NCI-H69 (cell line): ENCODE measurements at places on chromosomes 1 and 21.

DNA sequence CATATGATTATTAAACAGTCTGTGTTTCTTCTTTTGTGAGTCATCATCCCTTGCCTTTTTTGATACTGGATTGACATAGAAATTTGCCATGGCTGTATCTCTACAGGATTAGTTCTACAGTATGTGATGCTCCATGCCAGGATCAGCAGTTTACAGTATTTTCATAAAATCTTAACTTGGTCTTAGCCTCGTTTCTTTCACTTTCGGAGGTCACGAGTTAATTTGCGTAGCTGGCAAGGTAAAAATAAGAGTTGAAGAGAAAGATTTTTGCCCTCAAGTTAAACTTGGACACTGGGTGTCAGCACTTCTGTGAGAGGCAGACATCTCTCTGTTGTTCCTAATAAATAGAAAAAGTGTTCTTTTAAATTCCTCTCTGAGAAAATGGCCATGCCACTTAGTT, 79.1 kb downstream of the CACNA1E start:
- no peak for DNase-seq

- peak; percentile 14 for DNase-seq
These were observed 294.0 kb upstream of the C1orf87 start for GRCh38 chr1:60367532-60367931.

DNA sequence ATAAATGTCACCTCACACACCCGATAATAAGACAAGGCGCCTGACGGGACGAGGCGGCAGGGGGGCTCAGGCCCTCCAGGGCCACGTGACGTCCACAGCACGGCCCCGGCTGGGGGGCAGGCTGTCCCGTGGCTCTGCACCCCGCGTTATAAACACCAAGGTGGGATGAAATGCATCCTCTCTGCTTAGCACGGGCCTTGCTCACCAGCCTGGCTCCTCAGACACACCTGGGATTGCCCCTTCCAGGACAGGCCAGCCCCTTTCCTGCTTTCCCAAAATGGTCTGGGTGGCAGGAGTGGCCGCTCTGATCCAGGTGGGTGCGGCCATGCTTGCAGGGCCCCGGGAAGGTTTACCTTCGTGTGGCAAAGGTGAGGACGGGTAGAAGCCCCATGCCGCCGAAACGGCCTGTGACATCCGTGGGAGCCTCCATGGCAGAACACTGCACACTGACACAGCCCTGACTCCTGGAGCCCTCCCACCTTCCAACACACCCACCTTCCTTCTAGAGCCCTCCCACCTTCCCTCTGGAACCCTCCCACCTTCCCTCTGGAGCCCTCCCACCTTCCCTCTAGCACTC, 35.9 kb downstream of the SLC19A1 start:
- no peak for DNase-seq

- no peak for DNase-seq
These were observed 96.9 kb downstream of the COP1 start for GRCh38 chr1:176110203-176110602.
